ENCODE measurements at places on chromosomes 3 and 15.
A peak's percentile ranks its signal among the peaks of the same experiment; 100 is the strongest.

- no peak for DNase-seq
Observed at GRCh38 chr15:79031821-79032220, 58.8 kb downstream of the RASGRF1 start.

DNA sequence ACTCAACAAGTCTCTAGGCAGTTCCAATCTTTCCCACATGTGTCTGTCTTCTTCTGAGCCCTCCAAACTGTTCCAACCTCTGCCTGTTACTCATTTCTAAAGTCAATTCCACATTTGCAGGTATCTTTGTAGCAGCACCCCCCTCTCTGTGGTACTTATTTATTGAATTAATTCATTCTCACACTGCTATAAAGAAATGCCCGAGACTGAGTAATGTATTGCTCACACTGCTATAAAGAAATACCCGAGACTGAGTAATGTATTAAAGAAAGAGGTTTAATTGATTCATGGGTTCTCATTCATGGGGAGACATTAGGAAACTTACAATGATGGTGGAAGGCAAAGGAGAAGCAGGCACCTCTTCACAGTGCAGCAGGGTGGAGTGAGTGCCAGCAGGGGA is 1413.8 kb downstream of the SI start:
- no peak for DNase-seq

- DNase-seq, result no peak
Observed at GRCh38 chr15:47412136-47412535, 305.2 kb upstream of the SEMA6D start.

- DNase-seq, result no peak
Observed at GRCh38 chr3:194306109-194306686, 44.9 kb downstream of the CPN2 start.

DNA sequence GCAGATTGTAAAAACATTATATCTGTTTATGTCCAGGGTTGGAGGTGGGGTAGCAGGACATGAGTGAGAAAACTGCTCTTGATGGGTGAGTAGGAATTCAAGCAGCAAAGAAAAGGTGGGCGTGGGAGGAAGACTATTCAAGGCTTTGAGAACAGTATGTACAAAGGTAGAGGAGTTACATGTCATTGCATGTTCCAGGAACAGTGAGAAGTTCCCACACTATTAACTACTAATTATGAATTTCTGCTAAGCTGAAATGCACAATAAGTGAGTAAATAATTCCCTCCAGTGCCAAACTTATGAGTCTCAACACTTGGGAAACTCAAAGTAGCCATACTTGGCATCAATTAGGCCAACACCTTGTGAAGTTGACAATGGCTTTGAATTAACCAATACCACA is 80.1 kb downstream of the SRGAP3 start:
- no peak for DNase-seq

DNA sequence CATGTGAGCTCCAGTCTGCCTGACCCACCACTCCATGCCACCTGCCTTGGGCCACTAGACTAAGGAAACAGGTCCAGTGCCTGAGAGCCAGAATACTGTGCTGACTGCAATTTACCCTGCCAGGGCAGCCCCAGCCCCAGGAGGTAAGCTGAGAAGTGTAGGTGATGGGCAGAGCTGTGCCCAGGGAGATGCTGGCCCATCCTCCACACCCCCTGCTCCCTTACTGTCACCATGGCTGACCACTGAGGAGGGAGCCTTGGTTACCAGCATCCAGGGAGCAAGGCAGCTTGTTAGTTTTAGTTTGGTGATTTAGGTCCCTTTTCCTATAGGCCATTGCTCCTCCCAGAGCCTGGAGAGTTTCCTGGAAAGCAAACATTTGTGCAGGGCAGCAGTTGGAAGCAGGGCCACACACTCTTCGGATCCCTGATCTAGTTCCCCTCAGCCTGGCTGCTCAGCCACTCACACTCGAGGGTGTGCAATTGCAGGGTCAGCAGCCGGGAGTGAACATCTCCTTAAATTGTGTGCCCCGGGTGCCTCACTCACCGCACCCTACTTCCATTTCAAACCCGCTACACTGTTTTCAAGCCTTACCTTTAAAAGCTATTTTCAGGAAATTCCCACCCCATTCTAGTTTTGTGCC is 2.0 kb downstream of the GALNT15 start:
- DNase-seq, result no peak

DNA sequence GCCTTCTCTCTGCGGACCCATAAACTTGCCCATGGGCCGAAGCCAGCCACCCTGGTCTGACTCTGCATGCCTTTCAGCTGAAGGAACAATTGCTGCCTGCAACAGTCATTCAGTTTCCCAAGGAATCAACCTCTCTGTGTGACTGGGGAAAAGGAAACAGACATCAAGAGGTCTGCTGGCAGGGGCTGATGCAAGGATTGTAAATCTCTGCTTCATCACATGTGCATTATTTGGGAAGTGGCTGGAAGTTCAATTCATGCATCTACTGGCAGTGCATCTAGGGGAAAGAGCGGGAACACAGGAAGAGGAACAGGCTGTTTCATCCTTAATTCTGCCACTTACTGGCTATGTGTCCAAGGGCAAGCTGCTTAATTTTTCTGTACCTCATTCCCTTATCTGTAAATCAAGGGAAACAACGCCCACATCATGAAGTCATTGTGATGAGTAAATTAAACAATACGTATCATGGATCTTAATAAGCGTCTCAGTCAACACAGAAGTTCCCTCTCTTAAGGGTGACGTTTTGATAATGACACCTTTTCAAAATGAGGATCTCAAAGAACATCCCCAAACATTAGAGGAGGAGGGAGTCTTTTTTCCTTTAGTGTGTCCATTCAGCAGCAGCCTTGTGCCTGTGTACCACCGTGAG is 17.4 kb upstream of the ADPGK start:
- no peak for DNase-seq

- DNase-seq, result peak; percentile 91
Observed at GRCh38 chr15:90004671-90005070, 3.5 kb downstream of the ZNF710 start.

DNA sequence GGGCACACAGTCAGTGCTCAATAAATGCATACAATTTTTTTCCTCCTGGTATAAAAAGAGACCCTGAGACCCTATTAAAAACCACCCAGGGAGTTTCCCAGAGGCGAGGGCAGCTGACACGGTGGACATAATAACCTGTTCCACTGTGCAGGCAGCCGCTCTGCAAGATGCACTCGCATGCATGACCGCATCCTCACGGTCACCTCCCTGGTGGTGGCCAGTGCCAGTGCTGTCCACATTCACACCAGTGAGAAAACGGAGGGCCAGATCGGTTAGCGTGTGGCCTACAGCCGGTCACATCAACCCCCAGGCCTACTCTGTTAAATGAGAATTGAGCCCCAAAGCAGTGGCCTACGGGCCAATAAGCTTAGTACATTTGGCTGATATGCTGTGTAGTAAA is 24.8 kb downstream of the SH3BP5 start:
- DNase-seq, result no peak

DNA sequence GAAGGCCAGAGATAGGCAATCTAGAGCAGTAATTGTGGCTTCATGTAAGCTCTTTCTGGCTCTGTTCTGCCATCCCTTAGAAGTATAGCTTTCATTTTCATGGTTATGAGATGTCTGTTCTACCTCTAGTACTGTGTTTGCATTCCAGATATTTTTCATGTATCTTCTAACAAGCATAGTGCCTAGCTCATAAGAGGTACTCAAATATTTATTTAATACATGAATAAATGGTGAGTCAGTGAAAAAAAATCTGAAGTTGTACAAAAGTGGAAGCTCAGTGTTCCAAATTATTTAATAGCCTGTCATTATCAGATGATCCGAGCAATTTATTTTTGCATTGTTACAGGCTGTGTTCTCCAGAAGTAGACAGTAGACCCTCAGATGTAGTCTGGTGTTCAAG is 64.3 kb downstream of the OXSM start:
- no peak for DNase-seq

DNA sequence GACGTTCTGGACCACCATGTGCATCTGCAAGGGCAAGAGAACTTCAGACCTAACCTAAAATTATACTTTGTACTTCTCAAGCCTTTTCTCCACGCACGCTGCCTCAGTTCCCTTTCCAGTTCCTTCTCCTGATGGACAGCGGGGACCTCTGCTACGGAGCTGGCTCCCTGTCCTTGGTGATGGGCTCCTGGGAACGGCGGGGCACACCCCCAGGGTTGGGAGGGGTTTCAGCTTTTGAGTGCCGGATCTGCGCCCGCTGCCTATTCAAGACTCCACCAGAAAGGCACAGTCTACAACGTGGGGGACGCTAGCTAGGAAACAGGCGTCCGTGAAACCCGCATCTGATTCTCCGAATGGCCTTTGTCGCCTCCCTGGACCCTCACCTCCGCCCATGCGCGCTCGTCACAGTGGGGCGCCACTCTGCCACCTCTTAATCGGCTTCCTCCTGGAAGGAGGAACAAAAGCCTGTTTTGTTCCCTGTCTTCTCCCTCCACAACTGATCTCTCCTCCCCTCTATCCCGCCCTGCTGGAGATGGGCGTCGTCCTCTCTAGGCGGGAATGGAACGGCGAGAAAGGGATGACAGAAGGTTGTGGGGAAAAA is 2.2 kb downstream of the GPR149 start:
- DNase-seq, result peak; percentile 14

GRCh38 chr3:176954517-176954916 is 242.8 kb downstream of the TBL1XR1 start:
- DNase-seq, result no peak

DNA sequence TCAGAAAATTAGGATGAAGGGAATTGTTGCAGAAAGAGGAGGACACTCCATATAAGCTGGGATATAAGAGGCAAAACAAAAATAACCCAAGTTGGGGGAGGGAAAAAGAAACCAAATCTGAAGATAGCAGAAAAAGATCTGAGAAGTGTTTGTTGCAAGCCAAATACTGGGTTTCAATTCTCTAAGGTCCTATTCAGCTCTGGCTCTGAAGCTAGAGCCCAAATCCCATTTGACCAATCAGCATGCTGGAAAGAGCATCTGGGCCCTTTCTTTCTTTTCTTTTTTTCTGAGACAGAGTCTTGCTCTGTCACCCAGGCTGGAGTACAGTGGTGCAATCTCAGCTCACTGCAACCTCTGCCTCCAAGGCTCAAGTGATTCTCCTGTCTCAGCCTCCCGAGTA is 17.3 kb downstream of the IGDCC3 start:
- DNase-seq, result no peak

DNA sequence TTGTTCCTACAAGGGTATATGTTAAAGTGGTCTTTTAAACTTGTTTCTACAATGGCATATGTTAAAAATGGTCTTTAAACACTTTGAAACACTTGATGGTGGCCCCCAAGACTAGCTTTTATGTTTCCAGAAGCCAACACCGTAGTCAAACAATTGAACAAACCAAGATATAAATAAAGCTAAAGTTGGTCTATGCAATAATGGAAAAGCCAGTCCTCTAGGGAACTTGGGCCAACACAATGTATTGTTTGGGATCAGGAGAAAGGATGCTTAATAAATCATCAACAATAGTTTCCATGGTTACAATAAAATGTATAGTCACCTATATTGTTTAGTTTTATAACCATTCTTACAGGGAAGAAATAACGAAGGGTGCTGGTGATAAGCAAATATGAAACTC is 137.2 kb downstream of the RORA start:
- DNase-seq, result no peak

DNA sequence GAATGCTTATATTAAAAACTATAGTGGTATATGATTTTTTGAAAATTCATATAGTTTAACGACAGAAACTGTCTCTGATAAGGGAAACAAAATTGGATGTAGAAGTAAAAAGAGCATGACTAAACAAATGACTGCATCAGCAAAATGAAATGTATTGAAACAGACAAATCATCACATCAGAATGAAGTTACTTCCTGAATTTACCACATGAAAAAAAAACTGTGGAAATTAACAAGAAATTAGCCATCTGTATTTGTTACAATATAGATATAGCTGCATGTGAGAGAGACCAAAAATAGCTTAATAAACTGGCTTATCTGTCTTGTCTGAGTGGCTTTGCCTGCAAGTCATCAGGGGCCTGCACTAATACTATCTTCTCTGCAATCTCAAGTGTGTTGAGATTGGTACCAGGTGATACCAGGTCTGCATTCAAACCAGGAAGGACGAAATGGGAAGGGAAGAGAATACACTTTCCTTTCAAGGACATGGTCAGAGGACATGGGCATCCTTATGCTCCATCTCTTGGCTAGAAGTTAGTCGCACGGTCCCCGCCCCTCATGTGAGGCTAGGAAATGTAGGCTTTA is 388.7 kb downstream of the GRM7 start:
- no peak for DNase-seq

- no peak for DNase-seq
Observed at GRCh38 chr15:95988574-95988887, 342.0 kb upstream of the NR2F2 start.

DNA sequence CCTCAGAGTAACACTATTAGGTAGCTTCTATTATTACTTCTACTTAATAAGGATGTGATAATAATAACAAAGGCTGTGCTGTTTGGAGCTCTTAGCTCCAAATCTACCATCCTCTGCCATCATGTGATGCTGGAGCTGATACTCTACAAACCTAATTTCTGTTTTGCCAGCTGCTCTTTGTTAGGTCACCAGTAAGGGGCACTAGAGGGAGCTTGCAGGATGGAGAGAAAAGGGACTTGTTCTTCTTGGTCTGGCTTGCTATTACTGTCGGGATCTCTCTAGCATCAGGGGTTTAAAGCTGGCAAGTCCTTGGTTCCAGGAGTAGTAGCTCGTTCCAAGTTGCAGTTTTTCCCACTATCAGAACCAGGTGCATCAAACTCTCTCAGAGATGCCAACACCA is 194.9 kb upstream of the KBTBD8 start:
- DNase-seq, result no peak

DNA sequence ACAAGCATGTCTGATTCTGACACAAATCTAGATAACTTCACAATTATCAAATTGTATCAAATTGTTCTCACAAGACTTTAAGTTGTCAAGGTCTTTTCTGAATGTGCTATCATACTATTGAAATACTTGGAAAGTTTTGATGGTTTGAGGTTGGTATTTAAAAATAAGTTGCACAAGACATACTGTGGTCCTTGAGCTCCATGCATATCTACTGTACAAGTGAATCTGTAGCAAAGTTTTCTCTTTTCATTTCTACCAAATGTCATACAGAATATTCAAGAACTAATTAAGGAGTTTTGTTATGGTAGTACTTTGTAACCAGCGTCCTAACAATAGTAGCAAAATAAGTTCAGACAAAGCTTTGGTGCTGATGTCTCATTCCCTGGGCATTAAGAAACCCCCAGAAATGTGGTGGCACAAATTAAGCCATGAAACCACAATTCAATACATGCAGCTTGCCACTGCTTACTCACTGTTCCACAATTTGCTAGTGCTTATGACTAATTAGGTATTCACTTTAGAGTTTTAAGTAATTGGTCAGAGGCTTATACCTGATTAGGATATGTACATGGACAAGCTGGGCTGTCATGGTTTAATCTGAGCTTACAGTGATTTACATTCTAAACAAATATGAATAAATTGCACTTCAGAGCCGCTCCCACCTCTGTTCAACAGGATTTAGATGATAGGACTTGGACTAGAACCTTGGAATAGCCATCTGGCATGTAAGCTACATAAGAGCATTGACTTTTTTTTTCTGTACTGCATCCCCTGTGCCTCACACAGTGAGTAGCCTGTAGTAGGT is 8.8 kb downstream of the TBC1D23 start:
- DNase-seq, result peak; percentile 77

- DNase-seq, result peak; percentile 5
Observed at GRCh38 chr3:126549861-126550487, 8.8 kb downstream of the C3orf22 start.
